ENCODE measurements at places on chromosomes 2 and 18. TPM values are rescaled to one million over a fixed set of nuclear protein-coding genes. Genes with fewer than 3 reads are reported as not detected.

Gene SLC23A3
- total RNA-seq, result 1.6 TPM

Gene ANKRD30B
- 2.7 TPM for total RNA-seq

Gene MC5R
- total RNA-seq, result not detected

Gene SLC38A11
- not detected for total RNA-seq

Gene SCN9A
- total RNA-seq, result 14.0 TPM

Gene KCNJ13
- not detected for total RNA-seq

Gene POMC
- 0.63 TPM for total RNA-seq

Gene OR6B2
- not detected for total RNA-seq

Gene SPP2
- not detected for total RNA-seq

- DNase-seq, result peak; percentile 63
Measured at GRCh38 chr2:74835831-74836674, 2.1 kb downstream of the HK2 start.

GRCh38 chr18:13868501-13869271 is 44.7 kb downstream of the MC5R start:
- no peak for DNase-seq

DNA sequence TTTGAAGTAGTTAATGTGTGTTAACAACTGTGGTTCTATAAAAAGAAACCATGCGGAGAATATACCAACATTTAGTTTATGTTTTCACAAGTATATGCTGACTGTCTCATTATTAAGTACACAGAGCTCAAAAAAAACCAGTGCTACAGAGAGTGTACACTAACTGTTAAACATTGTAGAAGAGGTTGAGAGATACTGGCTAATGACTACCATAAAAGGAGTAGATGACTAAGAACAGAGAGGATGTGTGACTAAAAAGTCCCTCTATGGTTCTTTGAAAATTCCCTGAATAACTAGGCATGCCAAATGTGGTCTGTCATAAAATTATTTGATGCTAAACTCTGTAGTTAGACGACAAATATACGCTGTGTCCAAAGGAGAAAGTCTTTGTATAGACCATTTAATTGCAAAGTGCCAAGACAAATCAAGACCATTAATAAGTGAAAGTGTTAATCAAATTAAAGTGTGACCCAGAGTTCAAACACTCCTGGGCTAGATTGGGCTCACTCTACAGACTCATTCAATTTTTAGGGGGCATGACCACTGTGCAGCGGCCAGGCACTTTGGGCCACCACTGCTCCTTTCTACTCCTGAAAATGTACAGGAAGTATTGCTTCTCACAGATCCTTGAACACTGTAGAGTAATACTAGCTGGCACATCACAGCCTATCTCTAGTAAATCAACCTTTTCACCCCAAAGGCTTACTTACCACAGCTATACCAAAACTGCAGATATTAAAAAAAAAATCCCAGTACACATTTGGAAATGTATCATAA is 45.1 kb upstream of the SERTAD2 start:
- DNase-seq, result peak; percentile 73

- DNase-seq, result no peak
Measured at GRCh38 chr2:98705333-98705617, 25.7 kb downstream of the MGAT4A start.

- DNase-seq, result no peak
Measured at GRCh38 chr2:204923957-204924356, 378.7 kb downstream of the PARD3B start.

- DNase-seq, result no peak
Measured at GRCh38 chr18:60417946-60418345, 45.4 kb upstream of the MC4R start.

DNA sequence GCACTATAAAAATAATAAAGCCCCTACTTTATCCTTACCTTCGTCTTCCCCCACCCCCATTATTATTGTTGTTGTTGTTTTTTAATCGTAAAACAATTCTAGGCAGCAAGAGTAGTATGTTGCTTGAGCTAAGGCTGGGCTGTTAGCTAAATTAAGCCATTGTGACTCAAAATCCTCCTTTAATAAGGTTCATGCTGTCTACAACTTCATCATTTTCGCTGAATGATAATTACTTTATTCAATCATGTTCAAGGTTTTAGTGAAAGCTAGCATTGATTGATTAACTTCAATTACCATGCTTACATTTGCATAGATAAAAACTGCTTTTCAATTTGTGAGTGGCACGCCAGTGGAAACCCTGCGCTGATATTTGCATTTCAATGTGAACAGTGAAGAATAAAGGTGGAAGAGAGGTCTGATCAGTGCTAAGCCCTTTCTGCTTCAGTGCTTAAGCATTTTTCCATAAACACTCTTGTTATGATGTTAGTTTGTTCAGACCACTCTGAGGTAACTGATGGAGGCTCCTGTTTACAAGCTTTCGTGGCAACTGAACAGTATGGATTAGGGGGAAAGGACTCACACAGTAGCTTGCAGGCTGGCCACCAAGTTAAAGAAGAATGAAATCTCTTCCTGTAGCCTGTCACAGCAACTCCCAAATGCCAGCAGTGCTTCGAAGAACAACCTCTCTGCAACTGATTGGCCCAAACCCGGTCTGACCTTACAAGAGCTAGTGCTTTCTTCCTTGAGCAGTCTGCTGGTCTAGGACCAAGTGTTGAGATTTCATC is 156.8 kb downstream of the GPD2 start:
- DNase-seq, result no peak

GRCh38 chr2:38170067-38170466 is 94.1 kb upstream of the CYP1B1 start:
- DNase-seq, result no peak

- no peak for DNase-seq
Measured at GRCh38 chr2:48414640-48414979, 115.3 kb upstream of the STON1 start.

DNA sequence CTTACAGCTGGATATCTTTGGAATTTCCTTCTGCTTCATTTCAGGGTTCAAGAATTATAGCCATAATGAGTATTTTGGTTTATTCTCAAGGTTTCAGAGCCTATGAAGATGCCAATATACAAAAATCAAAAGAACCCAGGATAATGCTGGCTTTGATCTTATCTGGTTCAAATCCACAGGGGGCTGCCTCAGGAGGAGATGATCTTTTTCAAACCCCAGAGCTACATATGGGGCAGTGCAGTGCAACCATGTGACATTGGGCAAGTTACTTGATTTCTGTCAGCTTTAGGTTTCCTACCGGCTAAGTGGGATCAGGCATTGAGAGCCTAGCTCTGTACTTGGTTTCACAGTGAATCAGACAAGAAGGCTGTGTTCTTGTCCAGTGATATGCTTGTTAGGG is 23.0 kb upstream of the LYPD6B start:
- no peak for DNase-seq

GRCh38 chr2:203719456-203720410 is 13.3 kb downstream of the CD28 start:
- no peak for DNase-seq

DNA sequence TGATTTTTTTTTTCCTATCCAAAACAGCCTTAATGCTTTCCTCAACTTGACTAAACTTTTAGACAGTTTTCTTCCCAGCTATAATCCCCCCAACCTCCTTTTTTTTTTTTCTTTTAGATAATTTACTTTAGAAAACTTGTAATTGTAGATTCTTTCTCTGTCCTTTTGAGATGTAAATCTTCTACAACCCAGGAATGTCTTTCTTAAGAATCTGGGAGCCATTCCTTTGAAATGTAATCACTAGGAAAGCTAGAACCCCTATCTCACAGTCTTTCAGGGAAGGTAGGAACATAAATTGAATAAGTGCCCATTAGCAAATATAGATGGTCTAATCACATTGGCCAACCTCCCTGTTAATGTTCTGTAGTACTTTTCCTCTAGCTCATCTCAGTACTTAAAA is 285.4 kb downstream of the NUP35 start:
- DNase-seq, result no peak

DNA sequence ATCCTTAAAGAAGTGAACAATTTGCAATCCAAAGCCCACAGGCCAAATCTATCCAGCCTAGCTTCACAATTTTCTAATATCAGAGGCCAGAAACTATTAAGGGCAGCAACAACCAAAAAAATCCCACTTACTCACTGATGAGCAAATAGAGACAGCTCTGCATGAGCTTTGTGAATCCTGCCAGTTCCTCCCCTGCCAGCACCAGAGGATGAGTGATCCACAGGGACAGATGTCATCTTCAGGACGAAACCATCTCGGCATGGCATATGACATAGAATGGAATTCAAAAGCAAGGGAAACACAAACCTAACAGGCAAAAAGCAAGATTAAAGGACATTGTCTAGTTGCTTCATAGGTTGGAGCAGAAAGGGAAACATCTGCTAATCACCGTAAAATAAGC is 2.2 kb upstream of the DSC2 start:
- no peak for DNase-seq

DNA sequence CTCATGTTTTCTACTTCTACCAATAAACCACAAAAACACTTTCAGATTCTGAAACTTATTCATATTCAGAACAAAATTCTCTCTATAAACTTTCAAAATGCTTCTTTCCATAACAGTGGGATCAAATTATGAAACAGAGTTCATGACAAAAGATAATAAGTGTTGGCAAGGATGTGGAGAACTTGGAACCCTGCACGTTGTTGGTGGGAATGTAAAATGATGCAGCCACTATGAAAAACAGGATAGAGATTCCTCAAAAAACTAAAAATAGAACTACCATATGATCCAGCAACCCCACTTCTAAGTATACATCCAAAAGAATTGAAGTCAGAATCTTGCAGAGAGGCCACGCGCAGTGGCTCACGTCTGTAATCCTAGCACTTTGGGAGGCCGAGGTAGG is 45.4 kb downstream of the GEMIN6 start:
- peak; percentile 41 for DNase-seq

- peak; percentile 42 for DNase-seq
Measured at GRCh38 chr2:88190808-88191721, 20.9 kb downstream of the THNSL2 start.

- no peak for DNase-seq
Measured at GRCh38 chr2:212099658-212100057, 438.9 kb downstream of the ERBB4 start.

- DNase-seq, result no peak
Measured at GRCh38 chr2:24659862-24660261, 133.3 kb downstream of the PTRHD1 start.

- no peak for DNase-seq
Measured at GRCh38 chr18:76948345-76948744, 126.0 kb downstream of the ZNF236 start.

Measured in fibroblast of the aortic adventitia (primary cell).